Effector memory CD8-positive, alpha-beta T cell (primary cell): ENCODE measurements at places on chromosomes 2 and 18.

- no peak for DNase-seq
Measured at GRCh38 chr2:165193178-165193777, 10.6 kb downstream of the SCN3A start.

DNA sequence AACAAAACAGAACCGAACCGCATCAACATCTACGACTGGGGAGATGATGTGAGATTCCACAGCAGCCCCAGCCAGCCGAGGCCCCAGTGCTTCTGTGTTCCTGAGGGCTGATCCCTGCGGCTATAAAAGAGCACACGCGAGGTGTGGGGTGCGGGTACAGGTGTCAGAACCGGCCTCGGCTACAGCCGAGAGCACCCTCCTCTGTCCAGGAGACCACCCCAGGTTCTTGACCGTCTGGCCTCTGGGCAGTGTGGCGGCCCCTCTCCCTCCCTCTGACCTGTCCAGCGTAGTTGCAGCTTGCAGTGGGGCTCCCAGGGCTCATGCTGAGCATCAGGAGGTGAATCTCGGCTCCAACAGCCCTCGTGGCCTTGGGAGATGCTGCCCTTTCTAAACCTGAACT lies 23.7 kb downstream of the RTP5 start:
- no peak for DNase-seq

GRCh38 chr18:23530195-23530594 lies 26.9 kb downstream of the RMC1 start:
- no peak for DNase-seq

GRCh38 chr2:24459224-24460161 lies 31.6 kb upstream of the NCOA1 start:
- no peak for DNase-seq

GRCh38 chr18:6885006-6885481 lies 155.5 kb downstream of the ARHGAP28 start:
- DNase-seq: no peak

GRCh38 chr18:12282442-12283039 lies 25.5 kb upstream of the TUBB6 start:
- DNase-seq: no peak

- no peak for DNase-seq
Measured at GRCh38 chr2:16175247-16175825, 235.0 kb downstream of the MYCN start.

GRCh38 chr18:43382641-43383403 lies 105.5 kb upstream of the SYT4 start:
- DNase-seq: no peak

- no peak for DNase-seq
Measured at GRCh38 chr2:173132531-173132930, 56.9 kb downstream of the MAP3K20 start.

- no peak for DNase-seq
Measured at GRCh38 chr2:212712466-212712865, 173.9 kb upstream of the ERBB4 start.

DNA sequence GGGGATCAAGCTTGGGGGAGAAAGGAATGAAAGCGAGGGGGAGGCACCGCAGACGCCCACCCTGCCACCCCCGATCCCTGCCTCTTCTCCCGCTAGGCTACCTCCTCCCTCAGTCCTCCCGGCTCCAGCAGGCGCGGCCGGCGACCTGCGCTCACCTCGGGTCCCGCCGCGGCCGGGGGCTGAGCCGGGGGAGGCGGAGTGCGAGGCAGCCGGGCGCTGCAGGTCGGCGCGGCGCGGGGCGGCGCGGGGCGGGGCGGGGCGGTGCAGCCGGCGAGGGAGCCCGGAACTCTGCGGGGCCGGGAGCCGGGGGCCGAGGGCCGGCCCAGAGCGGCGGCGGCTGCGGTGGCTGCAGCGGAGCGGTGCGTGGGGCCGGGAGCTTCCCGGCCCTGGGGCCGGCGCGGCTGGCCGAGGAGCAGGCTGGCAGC lies 477 bp downstream of the ACVR1 start:
- DNase-seq: peak; percentile 43

DNA sequence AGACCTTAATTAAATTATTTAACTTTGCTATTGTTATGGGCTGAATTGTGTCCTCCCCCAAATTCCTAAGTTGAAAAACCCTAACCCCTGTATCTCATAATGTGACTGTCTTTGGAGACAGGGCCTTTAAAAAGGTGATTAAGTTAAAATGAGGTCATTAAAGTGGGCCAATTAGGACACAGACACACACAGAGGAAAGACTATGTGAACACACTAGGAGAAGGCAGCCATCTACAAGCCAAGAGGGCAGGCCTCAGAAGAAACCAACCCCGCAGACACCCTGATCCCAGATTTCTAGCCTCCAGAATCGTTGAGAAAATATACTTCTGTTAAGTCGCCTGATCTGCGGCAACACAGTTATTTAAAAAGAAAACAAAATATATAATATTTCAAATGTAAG lies 6.4 kb downstream of the STK17B start:
- no peak for DNase-seq
